Left renal cortex interstitium (tissue), 4 donors: ENCODE measurements at places on chromosomes 11 and 22. TPM values are rescaled to one million over a fixed set of nuclear protein-coding genes. Genes with fewer than 3 reads are reported as not detected.

GRCh38 chr11:64396079-64396591, 37.2 kb downstream of the RPS6KA4 start:
- DNase-seq = no peak

GRCh38 chr11:1226226-1226985, 3.5 kb downstream of the MUC5B start:
- no peak for DNase-seq

DNA sequence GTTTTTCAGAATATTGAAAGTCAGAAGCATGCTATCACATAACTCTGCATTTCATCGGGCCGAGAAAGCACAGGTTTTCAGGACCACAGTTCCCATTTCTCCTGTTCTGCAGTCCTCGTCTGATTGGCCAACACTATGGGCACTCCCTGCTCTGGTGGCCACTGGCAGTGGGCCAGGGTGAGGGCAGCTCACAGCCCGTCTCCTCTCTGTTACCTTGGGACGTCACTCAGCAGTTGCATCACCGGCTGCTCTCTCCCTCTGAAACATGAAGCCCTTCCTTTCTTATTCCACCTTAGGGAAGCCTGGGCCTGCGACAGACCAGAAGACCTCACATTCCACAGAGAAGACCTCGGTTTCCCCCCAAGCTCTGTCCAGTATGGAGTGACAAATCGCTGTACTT, 11.4 kb upstream of the MICAL3 start:
- DNase-seq = no peak

- DNase-seq = no peak
Observed at GRCh38 chr11:105838668-105839384, 183.2 kb downstream of the MSANTD4 start.

DNA sequence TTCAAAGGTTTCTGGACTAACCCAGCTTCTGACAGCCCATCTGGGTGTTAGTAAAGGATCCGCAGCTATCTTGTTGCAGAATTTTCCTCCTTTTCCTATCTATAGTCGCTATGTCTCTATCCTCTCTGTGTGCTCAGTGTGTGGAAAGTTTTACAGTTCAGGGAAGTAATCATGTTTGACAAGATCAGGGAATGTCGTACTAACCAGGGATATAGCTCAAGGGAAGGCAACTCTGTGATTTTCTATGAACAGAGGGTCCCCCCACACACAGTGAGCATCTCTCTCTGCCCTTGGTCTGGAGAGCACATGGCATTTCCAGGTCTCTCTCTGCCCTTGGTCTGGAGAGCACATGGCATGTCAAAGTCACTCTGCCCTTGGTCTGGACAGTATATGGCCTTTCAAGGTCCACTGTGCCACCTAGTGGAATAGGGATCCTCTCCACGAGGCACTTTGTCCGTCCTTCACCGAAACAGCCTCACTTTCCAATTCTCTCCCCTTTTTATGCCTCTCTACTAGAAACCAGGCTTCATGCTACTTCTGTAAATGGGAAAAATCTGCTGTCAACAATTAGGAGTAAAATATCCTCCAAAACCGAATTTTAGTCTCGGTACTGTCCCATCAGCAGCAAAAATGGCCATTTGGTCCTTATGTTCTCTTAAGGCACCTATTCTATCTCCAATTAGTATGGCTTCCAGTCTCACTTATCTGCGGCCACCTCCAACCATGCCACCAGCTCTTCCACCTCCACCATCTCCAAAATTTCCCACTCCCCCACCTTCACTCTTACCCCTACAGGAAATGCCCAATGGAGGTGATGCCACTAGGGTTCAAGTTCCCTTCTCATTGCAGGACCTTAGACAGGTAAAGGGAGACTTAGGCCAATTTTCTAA, 88.7 kb downstream of the IGLL5 start:
- DNase-seq = no peak

GRCh38 chr11:12083380-12083779, 27.0 kb upstream of the MICAL2 start:
- DNase-seq = no peak

GRCh38 chr11:44824300-44824704, 97.5 kb downstream of the TSPAN18 start:
- DNase-seq = no peak

GRCh38 chr11:109096266-109096665, 325.7 kb upstream of the C11orf87 start:
- no peak for DNase-seq

DNA sequence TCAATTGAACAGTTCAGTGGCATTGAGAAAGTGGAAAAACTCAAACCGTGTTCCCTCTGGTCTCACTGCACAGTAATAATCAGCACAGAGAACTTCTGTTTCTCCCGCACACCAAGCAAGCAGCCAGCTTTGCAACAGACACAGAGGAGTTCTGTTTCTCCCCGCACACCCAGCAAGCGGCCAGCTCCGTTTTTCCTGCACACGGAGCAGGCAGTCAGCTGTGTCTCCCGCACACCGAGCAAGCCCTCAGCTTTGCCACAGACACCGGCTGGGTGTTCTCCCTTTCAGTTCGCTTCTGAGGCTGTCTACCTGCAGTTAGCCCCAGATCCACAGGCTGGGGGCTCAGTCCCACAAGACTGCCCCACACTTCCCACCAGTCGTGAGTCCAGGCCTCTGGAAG, 9.9 kb upstream of the TALDO1 start:
- DNase-seq = no peak

GRCh38 chr11:84319863-84320262, 1033.7 kb upstream of the CCDC90B start:
- no peak for DNase-seq

- DNase-seq = no peak
Observed at GRCh38 chr22:40452730-40453487, 82.5 kb downstream of the SGSM3 start.

DNA sequence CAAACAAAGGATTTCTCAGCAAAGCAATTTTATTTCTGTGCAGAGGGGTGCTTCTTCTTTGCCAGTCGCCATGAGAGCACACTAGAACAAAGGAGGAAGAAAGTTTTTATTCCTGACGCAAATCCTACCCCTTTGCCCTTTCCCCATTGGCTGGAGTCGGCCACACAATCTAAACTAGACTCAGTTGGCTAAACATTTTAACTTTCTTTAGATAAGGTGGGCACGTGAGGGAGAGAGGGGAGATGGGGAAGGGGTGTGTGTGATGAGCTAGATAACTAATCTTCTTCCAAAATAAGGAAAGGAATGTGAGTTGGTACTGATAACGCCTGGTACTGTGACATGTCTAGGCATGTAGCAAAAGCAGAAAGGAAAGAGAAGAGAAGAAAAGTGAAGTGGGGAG, 626 bp downstream of the TRIM22 start:
- DNase-seq = no peak

The SCN2B gene
- 5.1 TPM for polyA plus RNA-seq

The C11orf97 gene
- polyA plus RNA-seq = 0.30 TPM

The KRTAP5-2 gene
- polyA plus RNA-seq = 0.13 TPM

The ASCL3 gene
- polyA plus RNA-seq = not detected

The GDPD4 gene
- polyA plus RNA-seq = 0.46 TPM
